ENCODE measurements at places on chromosomes 1 and 21.

DNA sequence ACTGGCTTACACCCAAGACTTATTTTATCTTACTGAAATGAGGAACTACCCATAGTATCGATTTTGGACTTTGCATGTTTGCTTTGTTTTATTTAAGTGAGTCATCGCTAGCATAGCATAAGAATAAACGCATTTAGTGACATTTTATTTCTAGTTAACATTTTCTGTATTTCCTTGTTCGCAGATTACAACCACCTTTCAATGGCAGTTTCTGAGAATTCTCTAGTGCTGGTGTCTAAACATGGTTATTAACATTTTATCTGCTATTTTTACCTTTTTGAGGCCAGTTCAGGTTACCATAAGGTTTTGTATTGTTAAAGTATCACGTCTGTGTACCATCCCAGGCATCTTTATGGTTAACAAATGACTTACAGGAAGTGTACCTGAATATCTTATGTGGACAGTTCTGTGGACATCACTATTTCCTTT, 24.5 kb downstream of the EEIG2 start:
- no peak for DNase-seq

GRCh38 chr1:180151508-180151907, 3.2 kb upstream of the QSOX1 start:
- DNase-seq = peak; percentile 34

DNA sequence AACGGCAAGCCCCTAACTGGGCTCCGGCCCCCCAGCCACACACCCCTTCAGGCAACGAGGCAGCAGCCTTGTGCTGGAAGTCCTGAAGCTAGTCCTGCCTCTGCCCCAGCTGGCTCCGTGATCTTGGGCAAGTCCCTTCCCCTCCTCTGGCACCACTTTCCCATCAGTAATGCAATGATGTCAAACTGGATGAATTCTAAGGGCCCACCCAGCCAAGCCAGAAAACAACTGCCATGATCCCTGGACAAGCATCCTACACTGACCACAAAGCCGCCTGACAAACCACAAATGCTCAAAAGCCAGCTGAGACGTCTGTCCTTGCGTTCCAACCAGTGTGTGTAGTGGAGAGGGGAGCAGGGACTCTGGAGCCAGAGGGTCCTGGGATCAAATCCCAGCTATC, 26.8 kb downstream of the IFFO2 start:
- DNase-seq = no peak

- DNase-seq = no peak
Observed at GRCh38 chr21:38243732-38244406, 12.9 kb upstream of the KCNJ15 start.

DNA sequence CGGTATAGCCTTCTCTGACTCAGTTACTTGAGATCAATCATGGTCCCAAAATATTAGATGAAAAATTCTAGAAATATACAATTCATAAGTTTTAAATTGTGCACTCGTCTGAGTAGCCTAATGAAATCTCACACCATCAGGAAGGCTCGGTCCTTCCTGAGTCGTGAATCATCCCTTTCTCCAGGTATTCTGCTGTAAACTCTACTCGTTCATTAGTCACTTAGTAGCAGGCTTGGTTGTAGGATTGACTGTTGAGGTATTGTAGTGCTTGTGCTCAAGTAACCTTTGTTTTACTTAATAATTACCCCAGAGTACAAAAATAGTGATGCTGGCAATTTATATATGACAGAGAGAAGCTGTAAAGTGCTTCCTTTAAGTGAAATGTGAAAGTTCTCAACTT, 238.7 kb downstream of the OLFM3 start:
- DNase-seq = no peak

DNA sequence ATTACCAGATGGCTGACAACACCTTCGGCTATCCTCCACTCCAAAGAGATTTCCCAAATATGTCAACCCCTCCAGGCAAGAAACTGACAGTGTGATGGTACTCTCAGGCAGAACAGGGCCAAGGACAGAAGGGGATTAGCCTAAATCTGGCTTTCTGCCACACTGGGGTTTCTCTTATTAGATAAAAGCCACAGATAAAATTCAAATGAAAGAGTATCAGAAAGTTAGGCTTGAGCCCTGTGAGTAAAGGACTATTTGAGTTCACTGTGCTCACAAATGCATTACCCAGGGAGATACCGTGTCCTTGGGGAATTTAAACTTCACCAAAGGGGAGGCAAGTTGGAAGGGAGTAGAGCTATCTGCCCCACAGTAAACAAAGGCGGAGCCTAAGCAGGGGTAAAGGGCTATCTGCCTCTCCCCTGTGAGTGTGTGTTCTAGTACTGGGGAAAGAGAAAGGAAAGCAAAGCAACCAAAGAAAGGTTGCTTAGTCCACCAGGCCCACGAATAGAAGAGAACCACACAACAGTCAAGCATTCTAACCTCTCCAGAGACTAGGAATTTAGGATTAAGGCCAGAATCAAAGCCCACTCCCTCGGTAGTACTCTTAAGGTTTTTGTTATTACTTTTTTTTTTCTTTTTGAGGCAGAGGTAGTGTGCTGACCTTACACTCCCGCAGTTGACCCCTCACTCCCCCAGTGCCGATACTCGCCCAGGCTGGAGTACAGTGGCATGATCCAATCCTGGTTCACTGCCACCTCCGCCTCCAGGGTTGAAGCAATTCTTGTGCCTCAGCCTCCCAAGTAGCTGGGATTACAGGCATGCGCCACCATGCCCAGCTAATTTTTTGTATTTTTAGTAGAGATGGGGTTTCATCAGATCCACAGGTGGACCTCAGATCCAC, 12.7 kb downstream of the TPM3 start:
- no peak for DNase-seq

DNA sequence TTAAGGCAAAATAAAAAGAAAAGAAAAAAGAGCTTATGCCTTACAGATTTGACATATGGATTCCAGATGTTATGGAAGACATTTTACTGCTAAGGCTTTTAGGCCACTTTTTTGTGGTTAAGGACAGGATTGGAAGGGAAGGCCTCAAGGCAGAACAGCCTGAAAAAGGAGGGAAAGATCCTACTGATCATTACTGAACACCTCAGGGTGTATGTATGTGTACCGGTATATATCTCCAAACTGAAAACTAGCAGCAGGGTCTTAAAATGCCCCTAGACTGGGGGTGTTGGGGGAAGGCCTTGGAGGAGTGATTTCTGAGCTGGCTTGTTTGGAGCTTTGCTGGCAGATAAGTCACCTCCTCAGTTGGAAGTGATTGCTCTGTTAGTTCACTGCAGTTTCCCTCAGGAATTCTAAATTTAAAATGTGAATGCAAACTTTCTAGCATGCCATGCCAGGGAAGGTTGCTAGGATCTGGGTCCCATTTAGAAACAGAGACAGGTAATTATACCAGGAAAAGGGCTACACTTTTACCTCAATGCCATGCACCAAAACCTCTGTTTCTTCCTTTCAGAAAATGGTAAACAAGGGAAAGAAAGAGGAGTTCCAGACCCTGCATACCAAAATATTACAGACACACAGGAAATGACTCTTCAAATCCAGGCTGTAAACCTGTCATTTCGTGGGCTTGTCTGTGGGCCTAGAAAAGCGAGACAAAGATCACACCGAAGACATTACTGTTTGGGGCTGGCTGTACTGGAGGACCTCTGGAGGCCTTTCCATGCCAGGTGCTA, 15.0 kb downstream of the C1orf52 start:
- no peak for DNase-seq

DNA sequence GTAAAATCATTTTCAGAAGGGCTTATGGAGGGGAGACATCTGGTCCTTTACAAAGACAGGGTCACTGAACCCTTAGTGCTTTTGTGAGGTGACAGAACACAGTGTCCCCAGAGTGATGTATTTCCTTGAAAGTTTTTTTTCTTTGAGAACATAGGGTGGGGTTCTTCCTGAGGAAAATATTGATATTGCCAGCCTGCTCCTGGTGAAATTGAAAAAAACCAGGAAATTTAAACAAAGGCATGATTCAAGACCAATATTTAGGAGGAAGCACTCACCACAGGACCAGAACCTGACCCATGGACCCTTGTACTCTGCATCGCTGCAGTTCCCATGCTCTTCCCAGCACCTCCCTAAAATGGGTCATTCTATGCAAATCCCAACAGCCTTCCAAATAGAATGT, 63.7 kb downstream of the ST6GALNAC3 start:
- DNase-seq = no peak

- DNase-seq = no peak
Observed at GRCh38 chr21:17673261-17674020, 60.7 kb upstream of the BTG3 start.

GRCh38 chr1:98677288-98677687, 15.8 kb downstream of the SNX7 start:
- no peak for DNase-seq

GRCh38 chr21:41974752-41975053, 20.9 kb upstream of the C2CD2 start:
- DNase-seq = no peak

DNA sequence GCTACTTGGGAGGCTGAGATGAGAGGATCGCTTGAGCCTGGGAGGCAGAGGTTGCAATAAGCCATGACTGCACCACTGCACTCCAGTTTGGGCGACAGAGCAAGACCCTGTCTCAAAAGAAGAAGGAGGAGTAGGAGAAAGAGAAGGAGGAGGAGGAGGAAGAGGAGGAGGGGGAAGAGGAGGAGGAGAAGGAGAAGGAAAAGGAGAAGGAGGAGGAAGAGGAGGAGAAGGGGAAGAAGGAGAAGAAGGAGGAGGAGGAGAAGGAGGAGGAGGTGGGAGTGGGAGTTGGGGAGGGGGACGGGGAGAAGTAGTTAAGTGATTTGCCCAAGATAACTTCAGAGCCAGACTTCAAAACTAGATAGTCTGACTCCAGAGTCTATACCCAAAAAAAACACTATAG, 55.5 kb upstream of the FOXD3 start:
- DNase-seq = no peak

DNA sequence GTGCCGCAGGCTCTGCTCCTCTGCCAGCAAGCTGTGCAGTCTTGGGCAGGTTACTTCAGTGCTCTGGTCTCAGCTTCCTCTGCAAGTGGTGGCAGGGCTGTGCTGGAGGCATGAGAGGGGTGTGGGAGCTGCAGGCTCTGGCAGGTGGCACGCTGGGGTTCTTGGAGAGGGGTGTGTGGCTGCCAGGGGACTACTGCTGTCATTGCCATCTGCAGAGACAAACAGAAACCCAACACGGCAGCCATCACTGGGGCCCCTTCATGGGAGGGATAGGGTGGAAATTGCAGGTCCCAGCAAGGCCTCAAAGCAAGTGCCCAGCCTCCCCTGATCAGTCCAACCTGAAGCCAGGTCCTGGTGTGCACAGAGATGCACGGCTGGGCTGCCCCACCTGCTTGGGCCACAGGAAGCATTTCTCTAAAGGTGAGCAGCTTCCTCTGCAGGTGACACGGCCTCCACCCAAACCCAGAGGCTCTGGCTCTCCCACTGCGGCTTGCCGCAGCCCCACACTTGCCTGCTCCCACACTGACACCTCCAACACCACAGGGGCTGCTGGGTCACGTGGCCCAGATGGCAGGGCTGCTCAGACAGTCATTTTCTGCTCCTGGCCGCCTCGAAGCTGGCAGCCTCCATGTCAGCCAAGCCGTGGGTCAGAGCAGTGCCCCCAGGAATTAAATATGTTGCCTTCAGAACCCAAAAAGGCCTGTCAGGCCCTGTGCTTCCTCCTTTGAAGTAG, 4.1 kb upstream of the COL6A2 start:
- no peak for DNase-seq

DNA sequence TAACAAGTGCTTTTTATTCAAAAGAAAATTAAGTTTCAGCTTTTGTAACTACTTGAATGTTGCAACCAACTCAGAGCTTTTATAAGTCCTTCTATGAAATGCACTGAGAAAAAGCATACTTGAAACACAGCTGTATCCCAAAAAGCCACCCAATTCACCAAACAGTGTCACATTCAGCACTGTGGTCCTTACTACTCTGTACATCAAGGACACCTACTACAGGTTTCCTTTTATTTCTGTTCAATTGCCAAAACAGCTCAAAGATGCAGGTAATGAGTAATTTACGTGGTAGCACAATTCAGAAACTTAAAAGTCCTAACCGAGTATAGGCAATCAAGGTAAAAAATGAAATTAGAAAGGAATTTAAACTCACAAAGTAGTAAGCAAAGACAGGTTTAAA, 2.5 kb downstream of the EIF4G3 start:
- DNase-seq = no peak

DNA sequence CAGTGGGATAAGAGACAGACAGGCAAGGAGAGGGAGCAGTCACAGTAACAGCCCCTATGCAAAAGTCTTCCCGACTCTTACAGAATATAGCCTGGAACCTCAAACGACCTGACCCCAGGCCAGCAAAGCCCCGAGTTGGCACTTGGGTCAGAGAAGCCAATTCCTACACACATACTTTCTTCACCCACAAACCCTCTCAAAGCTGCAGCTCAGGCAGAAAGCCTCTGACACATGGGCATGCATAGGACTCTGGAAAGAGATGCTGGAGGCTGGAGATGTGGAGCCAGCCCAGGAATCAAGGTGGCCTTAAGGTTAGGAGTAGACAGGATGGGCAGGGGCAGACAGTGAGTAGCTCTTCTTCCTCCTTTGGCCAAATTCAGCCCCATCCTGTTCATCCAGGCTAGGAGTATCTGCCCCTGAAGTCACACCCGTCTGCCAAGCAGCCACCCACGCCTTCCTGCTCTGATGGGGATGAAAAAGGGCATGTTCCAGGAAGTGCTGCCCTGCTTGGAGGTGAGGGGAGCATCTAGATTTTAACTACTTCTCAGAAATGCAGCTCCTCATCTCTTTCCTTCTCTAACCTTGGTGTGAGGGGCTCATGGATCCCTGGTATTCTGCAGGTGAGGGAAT, 7.8 kb downstream of the SLC41A1 start:
- no peak for DNase-seq

DNA sequence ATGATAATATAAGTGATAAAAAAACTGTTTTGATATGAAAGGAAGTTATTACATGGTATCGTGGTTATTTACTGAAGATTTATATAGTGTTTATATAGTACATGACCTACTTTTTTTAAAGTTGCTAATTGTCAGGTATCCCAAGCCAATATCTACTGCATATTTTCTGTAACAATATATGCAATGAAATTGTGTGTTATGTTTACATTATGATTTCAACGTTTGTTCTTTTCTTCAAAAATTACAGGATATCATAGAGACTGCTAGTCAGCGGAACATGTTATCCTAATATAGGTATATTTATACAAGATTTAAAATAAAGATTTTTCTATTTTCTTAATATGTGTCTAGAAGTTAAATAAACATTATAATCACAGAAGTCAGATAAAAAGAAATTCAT, 167.5 kb upstream of the DPYD start:
- no peak for DNase-seq

DNA sequence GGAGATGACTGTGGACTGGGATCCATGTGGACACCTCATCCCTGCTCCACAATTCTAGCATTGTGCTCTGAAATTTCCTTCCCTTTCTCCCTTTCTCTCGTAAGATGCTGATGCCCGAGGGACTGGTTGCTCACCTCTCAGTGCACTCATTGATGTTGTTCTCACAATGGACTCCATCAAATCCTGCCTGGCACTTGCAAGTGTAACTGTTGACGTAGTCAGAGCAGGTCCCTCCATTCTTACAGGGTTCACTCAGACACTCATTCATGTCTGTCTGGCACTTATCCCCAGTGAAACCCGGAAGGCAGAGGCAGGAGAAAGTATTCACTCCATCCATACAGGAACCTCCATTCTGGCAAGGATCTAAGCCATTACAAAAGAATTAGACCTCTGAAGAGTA, 45.1 kb upstream of the ADAM30 start:
- DNase-seq = no peak

GRCh38 chr1:167628741-167629515, 1.1 kb upstream of the RCSD1 start:
- DNase-seq = no peak

Measured in amniotic stem cell (primary cell).